Activated CD4-positive, alpha-beta T cell treated with anti-CD3 and anti-CD28 coated beads, Interleukin-2, amount 50 U/mL, for 1 hour (primary cell): ENCODE measurements at places on chromosomes 1 and 21.

DNA sequence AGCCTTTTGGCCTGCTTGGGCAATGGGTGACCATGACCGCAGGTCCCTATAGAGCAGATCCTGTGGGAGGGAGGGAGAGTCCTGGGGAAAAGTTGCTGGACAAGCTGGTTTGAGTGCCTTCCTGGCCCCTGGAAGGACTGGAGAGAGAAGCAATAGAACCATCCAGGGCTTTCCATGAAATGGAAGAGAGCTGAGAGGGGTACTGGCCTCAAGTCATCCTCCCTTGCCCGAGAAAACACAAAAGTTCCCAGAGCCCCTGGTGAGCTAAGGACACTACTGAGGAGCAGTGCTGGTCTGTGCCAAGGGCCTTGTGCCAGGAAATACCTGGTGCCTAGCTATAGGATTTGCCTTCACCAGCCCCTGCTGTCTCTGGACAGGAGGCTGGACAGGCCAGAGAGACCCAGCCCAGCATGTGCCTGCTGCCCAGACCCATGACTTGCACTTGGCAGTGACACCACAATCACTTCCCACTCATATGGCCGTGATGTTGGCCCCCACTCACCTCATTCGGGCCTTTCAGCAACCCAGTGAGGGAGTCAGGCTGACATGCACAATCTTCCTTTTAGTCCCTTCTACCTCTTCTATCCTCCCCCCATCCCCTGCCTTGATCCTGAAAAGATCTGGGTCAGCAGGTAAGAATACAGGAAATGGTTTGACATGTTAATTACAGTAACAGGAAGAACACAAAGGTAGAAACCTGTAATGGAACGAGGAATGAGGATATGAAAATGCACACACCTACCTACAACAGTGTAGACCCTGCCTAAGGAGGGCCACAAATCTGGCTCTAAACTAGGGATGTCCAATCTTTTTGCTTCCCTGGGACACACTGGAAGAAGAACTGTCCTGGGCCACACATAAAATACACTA lies 7.0 kb downstream of the SH3BP5L start:
- no peak for DNase-seq

- DNase-seq: no peak
These were observed 185.1 kb upstream of the CAMK1G start for GRCh38 chr1:209398313-209398991.

- DNase-seq: no peak
These were observed 51.0 kb upstream of the BARHL2 start for GRCh38 chr1:90768098-90768497.

DNA sequence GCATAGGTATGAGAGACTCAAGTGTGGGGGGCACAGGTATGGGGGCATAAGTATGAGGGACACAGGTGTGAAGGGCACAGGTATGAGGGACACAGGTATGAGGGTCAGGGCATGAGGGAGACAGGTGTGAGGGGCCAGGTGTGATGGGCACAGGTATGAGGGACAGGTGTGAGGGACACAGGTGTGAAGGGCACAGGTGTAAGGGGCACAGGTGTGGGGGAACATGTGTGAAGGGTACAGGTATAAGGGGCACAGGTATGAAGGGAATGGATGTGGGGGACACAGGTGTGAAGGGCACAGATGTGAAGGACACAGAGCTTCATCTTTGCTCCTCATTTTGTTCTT lies 41.2 kb upstream of the CACNA1E start:
- DNase-seq: no peak

DNA sequence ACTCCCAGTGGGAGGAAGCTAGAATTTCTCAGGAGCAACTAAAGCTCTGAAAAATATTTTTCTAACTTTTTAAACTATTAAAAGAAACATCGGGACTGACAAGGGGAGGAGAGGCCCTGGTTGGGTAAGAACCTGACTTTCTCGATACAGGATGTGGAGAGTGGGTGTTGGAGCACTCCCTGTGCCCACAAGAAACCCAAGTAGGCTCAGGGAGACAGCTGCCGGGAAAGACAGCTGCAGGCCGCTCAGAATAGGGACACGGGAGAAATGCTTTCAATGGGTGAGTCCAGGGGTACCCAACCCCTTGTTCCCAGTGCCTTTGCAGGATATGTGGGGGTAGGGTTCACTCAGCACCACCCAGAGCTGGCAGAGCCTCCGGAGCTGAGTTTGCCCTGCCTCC lies 43.6 kb downstream of the PLEKHA6 start:
- DNase-seq: no peak

GRCh38 chr21:25638660-25639550 lies at the start of gene JAM2:
Gene JAM2, plus strand, starts transcription at chr21:25639258. Its CDS starts 564 bp downstream, at chr21:25639822.
- peak; percentile 8 for DNase-seq

- no peak for DNase-seq
These were observed 31.9 kb downstream of the PUM1 start for GRCh38 chr1:31033598-31033997.

GRCh38 chr1:69175053-69175452 lies 392.7 kb upstream of the LRRC7 start:
- DNase-seq: no peak

DNA sequence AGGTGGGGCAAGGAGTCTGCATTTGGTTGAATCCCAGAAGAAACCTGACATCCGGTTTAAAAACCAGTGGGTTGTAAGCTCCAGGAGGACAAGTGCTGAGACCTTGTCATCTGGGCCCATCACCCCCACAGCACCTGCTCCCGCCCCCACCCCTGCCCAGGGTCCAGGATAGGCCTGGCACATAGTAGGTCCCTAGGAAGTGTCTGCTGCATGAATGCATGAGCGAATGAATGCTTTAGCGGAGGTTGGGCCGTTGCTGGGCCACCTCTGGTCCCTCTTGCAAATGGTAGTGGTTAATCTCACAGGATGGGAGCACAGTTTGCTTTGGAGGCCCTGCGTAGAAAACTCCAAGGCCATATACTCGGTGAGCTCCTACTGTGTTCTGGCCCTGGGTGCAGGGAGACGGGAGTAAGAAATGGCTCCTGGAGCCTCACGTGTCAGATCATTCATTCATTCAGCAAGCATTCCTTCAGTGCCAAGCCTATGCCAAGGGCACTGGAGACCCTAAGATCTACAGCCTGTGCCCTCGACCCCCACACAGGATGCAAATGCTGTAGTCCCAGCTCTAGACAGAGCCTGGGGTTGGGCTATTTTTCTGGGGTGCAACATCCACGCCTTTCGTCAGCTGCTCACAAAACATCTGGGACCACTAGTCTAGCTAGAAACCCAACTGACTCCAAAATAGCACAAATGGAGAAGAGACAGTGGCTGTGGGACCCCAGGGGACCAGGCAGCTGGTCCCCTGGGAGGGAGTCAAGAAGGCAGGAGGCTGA lies 28.9 kb downstream of the EPHA2 start:
- DNase-seq: no peak

DNA sequence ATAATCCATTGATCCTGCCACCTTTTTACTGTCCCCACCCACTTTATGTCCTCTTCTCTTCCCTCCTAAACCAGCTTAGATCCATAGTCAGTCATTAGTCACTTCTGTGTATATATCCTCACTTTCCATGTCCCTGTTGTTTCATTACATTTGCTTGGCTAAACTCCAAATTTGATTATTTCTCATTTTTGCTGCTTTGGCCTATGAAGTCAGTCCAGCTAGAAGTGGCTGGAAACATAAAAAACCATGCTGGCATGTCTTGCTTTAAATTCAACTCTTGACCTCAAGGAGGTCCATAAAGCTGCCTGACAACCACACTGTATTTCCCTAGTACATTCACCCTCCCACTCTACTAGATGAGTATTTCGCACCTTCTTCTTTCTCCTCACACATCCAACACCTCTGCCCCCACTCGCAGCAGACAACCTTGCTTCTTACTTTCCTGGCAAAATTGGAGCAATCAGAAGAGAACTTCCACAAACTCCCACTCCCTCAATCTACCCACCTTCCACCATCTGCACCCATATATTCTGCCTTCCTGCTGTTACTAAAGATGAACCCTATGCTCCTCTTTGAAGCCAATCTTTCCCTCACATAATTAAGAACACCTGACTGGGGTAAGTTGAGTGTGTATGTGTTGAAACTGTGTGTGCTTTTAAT lies 72.1 kb downstream of the ZNF648 start:
- DNase-seq: no peak

- DNase-seq: no peak
These were observed 13.9 kb upstream of the SCMH1 start for GRCh38 chr1:41255978-41256377.

- DNase-seq: no peak
These were observed 613.5 kb downstream of the LMO4 start for GRCh38 chr1:87942165-87942564.

DNA sequence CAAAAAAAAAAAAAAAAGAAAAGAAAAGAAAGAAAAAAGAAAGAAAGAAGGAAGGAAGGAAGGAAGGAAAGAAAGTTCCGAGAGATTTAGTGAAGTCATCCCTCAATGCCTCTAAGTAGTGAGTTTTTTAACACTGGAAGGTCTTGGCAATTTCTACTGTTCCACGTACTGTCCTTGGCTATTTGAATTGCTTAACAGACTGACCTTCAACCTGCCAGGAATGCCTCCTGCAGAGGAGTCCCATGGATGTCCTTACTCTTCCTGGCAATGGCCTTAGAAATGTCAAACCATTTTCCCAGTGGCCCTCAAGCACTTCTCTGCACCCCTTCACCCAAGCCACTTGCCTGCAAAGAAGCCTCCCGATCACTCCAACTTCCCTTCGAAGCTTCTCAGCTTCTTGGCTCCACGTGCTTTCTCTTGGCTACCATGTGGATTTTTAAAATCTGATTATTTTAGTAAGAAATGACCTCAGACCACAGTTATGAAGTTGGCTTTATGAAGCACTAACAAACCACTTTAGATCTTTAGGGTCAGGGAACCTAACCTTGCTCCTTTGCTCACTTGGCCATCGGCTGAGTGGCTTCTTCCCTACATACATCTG lies 43.7 kb upstream of the ABCG1 start:
- no peak for DNase-seq

- no peak for DNase-seq
These were observed 81.9 kb upstream of the C1orf174 start for GRCh38 chr1:3981746-3982505.

DNA sequence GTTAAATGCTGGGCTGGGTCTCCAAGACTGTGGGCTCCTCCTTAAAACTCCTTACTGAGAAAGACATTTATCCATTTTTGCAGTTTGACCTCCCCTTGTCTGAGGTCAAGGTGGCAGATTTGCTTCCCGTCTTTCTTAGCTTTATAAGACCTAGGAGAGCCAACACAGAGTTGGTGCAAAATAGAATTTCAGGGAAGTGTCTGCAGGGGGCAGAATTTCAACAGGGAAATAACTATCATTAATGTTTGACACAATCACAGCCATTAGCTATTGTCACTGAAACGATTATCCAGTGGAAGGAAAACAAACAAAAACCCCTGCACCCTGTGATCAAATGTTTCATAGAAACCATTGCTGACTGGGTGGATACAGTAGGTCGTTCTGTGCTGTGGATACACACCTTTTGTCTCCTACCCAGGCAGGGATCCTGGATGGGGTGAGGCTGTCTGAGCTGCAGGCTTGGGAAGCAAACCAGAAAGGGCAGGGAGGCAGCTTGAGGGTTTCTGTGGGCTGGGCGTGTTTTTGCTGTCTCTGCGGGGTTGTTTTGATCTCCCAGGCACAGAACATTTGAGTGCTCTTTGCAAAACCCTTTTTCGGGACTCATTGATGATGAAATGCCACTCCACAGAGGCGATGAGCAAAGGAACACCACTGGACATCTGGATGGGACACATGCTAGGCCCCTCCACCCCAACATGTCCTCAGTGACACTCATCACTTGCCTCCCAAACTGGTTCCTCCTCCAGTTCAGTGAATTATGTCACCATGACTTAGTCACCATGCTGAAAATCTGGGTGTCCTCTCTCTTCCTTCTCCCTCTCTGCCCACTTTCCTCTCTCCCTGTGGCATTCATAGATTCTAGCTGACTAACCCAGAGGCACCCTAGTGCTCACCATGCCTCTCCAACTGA lies 94.2 kb upstream of the SERBP1 start:
- no peak for DNase-seq

DNA sequence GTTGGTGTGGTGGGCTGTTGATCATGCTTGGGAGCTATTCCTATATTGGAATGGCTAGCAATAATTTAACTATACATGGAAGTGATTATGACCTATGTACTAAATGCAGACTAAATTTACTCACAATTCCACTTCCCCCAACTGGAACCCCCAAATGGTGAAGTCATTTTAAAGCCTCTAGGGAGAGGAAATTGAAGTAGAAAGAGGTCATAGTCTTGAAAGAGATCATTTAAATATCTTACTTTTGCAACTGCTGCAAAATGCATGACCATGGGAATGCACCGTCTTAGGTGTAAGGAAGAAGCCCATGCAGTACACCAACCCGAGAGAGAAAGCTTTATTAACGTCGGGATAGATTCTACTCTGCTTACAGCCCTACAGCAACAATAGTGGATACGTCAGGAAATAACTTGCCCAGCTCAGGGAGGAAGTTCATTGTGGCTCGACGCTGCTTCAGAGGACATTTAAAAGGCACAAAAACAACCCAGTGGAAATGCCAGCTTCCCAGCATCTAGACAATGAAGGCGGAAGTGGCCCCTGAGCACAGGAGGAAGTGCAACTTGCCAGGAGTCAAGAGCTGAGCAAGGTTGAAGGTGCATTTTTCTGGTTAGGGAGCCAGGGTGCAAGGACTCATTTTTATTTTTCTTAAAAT lies 26.5 kb downstream of the CYYR1 start:
- no peak for DNase-seq

DNA sequence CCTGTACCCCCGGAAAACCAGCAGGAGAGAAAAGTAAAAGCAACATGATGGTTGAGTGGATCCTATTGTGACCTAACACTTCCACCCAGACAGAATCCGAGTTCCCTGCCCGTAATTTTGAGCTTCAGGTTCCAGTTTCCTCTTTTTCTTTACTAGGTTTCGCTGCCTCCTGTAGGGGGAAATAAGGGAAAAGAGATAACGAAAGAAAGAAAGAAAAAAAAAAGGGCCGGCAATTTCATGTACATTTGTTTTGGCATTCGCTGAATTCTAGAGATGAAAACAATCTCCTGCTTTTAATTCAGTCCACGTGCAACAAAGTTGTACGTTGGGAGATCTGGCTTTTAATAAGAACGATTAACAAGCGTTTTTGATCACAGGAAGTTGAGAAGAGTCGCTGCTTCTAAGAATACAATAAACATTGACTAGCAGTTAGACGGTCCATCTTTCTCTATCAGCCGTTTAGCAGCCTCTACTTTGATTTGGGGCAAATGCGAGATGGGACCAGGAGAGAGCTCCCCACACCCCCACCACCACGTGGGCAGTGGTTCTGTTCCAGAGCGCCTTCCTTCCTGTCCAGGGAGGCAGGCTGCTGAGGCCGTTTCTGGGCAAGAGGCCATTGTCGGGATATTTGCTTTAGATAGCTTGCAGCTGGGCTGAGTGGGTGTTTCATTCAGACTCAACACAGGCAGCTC lies 155.9 kb upstream of the RUNX1 start:
- DNase-seq: no peak

GRCh38 chr1:29937356-29937755 lies 701.0 kb downstream of the PTPRU start:
- DNase-seq: no peak

GRCh38 chr1:53888681-53889080 lies 916 bp downstream of the YIPF1 start:
- DNase-seq: no peak

GRCh38 chr21:42475526-42476387 lies 20.3 kb downstream of the RSPH1 start:
- DNase-seq: no peak
